ENCODE measurements at places on chromosomes 5 and 9.
A peak's percentile ranks its signal among the peaks of the same experiment; 100 is the strongest.

DNA sequence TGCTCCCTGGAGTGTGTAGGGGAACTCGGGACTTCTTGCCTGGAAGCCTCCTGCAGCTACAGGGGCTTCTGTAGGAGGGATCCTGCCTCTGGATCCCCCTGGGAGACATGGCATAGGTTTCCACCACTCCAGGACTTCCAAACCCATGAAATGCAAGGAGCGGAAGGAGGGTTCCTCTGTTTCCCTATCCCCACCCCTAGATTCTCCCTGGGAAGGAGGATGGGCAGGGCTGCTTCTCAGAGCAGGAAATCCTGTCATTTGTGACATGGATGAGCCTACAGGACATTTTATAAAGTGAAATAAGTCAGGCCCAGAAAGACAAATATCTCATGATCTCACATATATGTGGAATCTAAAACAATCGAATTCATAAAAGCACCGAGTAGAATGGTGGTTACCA is 23.5 kb upstream of the SLC25A48 start:
- DNase-seq, result no peak

DNA sequence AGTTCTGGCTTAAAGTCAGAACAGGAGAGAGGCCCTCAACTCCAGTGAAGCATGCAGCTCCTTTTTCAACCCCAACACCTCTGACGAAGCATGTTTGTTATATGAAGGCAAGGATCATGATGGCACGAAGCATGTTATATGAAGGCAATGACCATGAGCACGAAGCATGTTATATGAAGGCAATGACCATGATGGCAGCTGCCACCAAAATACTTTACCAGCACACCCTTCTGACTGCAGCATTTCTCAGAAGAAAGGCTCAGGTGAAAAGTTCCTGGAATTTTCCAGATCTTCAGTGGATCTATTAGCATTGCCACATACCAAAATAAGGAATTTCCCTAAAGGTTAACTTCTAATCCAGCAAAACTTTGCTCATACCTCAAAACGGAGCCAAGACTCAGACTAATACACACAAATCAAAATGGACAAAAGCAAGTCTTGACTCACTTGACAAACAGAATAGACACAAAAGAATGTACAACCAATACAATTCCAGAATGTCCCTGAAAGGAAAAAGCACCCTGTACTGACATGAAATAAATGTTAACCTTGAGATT is 217.4 kb downstream of the FANCC start:
- DNase-seq, result no peak

DNA sequence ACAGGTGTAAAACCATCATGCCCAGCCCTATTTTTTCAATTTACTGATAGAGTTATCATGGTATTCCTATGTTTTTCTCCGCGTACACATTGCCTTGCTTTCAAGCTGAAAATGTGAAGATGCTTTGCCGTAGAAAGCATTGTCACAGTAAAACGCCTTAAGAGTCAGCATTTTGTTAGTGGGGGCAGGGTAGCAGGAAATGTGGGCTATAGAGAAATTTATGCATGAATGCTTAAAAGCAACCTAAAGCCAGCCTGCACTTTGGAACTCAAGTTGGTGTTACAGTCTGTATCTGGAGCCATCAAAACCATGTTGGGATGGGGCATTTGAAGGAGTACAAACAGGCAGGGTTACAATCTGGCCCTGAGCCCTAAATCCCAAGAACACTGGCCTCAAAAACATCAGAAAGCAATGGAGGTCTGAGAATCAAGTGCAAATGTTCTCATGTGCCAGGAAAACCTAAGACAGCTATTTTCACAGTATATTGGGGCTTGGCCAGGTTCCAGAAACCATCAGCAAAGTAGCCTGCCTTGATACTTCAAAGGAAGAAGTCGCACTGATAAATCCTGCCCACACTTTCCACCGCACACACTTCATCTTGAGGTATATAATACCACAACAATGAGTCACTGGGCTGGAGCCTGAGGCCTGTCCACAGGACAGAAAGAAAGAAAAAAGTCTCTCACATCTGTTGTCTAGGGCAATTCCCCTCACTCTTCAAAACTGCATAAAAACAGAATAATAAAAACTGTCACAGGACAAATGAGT is 313.8 kb downstream of the ENC1 start:
- DNase-seq, result peak; percentile 88

GRCh38 chr9:93143830-93144530 is 9.9 kb upstream of the NINJ1 start:
- no peak for DNase-seq

- DNase-seq, result peak; percentile 68
Measured at GRCh38 chr5:60507687-60508086, 192.3 kb downstream of the DEPDC1B start.

GRCh38 chr5:147912011-147912410 is 5.7 kb upstream of the C5orf46 start:
- no peak for DNase-seq

GRCh38 chr5:178526773-178527457 is 63.3 kb downstream of the COL23A1 start:
- no peak for DNase-seq

DNA sequence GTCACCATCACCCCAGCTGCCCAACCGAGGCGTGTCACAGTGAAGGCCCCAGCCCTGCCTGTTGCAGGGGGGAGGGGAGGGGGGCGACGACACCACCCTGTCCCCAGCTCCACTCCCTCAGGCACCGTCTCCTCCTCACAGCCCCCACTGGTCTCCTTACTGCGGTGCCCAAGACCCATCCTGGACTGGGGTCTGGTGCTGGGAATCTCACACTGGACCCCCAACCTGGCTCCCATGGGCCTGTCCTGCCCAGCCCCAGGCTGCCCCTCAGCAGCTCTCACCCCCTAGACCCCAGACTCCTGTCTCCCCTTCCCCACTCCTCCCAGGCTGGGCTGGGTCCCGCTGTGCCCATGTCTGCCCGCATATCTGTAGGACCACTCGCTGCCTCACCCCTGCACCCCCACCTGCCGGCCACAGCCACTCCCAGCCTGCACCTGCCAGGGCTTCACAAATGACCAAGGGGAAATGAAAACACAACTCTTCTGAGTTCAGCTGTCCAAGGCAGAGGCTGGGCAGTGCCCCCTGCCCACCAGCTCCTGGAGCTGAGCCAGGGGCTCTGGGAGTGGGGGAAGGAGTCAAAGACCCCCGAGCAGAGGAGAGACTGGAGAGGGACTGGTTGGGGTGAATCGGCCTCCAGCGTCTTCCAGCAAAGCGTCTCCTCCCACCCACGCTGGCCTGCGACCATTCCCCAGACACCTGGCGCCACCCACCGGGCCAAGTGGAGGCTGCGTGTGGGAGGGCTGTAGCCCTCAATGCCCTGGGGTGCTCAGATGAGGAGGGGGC is 32.6 kb upstream of the EGFL7 start:
- DNase-seq, result no peak

DNA sequence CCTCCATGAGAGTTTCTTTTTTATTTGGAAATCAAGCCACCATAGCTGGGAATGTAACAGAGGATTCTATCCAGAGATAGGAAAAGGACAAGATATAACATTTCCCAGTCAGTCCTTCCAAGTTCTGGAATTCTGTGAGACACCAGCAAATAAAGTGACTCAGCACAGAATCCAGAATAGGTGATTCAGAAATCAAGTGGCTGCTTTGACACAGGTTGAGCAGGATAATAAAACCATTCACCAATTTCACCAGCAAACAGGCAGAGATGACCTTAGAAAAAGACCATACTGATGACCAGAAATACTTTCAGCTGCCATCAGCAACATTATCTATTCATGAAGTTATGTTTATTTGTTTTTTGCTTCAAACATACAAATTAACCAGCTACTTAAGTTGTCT is 491.5 kb upstream of the TUSC1 start:
- DNase-seq, result no peak

- no peak for DNase-seq
Measured at GRCh38 chr5:31939151-31939550, 235.0 kb downstream of the GOLPH3 start.

GRCh38 chr9:127923771-127924170 is 6.8 kb downstream of the PIP5KL1 start:
- DNase-seq, result no peak

- DNase-seq, result no peak
Measured at GRCh38 chr9:90128587-90129190, 513.9 kb downstream of the DIRAS2 start.

GRCh38 chr9:113738496-113738892 is 137.6 kb upstream of the ZNF618 start:
- DNase-seq, result no peak

DNA sequence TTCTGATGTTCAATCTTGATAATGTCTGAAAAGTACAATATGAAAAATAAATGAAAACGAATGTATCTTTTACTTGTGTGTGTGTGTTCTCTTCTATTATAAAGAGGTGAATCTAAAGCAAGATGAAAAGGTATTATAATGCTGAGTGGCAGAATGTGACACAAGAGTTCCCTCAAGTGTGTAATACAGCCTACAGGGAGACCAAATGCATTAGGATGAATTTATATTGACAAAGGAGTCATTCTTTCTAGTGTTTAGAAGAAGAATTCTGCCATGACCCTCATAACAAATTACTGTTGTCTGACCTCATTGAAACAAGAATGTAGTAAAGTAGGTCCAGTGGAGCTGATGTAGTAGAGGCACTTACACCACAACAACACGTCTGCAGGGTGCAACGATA is 1119.0 kb upstream of the CDH10 start:
- DNase-seq, result no peak

GRCh38 chr5:11322133-11322532 is 561.1 kb upstream of the DAP start:
- no peak for DNase-seq

- DNase-seq, result no peak
Measured at GRCh38 chr9:132135456-132135855, 26.4 kb upstream of the NTNG2 start.

All from smooth muscle cell of the brain vasculature (primary cell).